ENCODE measurements at places on chromosomes 5 and 9.
A peak's percentile ranks its signal among the peaks of the same experiment; 100 is the strongest.

GRCh38 chr9:135163023-135163780 is 75.7 kb downstream of the OLFM1 start:
- no peak for DNase-seq

GRCh38 chr9:135741276-135742219 is 39.6 kb downstream of the KCNT1 start:
- no peak for DNase-seq

DNA sequence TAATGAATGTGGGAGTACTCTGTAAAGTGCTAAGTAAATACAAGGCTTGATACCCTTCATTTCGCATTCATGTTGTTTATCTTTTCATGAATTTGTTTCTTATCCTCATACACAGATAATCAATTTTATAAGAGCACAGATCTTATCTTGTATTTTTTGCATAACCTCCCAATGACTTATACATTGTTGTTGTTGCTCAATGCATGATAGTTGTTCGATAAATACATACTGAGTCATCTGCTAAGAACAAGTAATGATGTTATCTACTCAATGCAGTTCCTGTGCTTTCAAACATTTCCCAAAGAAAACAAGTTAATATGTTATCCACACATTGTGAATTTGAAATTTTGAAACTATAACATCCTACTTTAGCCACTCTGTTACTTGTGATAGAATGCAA is 60.7 kb downstream of the TAF11L14 start:
- DNase-seq: no peak

GRCh38 chr5:122180863-122181548 is 51.7 kb downstream of the ZNF474 start:
- no peak for DNase-seq

DNA sequence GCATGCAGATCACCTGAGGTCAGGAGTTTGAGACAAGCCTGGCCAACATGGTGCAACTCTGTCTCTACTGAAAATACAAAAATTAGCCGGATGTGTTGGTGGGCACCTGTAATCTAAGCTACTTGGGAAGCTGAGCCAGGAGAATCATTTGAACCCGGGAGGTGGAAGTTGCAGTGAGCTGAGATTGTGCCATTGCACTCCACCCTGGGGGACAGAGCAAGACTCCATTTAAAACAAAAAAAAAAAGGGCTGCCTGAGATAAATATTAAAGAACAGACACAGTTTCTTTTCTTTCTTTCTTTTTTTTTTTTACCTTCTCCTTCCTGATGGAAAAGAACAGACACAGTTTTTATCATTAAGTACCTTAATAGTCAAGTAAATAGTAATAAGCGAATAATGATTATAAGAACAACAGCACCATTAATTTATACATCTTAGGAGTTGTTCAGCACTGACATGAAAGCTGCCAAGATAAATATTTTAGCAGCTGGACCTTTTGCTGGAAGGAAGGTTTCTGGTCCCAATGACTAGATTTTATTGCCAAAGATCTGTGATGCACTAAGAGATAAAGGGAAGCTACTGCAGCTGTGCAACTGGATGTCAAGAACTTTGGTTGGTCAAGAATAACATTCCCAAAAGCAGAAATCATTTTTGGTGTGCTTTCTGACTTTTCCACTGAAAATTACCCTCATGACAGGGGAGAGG is 7.0 kb downstream of the CENPP start:
- no peak for DNase-seq

- peak; percentile 23 for DNase-seq
These were observed 56.7 kb downstream of the MAPKAP1 start for GRCh38 chr9:125650271-125650737.

GRCh38 chr5:54844905-54845566 is 140.4 kb downstream of the ESM1 start:
- DNase-seq: no peak

DNA sequence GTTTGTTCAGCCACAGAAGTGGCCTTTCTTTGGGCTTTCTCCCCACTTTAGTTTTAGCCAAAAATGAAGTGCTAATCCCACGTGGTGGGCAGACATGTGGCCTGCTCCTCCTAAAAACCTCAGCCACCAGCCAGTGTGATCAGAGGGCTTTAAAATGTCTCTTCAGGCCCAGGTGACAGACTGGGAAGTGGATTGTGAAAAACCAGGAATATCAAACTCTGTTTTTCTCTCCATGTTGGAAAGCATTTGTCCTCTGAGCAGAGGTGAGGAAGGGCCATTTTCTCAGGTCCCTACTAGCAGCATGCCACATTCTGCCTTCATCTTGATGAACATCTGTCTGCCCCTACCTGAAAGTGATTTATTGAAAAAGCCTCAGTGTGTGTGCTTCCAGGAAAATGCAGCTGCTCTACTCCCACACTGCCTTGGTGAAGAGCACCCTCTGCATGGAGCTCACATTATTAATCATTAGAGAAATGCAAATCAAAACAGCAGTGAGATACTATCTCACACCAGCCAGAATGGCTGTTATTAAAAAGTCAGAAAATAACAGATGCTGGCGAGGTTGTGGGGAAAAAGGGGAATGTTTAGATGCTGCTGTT is 181.2 kb upstream of the DMAC1 start:
- no peak for DNase-seq

DNA sequence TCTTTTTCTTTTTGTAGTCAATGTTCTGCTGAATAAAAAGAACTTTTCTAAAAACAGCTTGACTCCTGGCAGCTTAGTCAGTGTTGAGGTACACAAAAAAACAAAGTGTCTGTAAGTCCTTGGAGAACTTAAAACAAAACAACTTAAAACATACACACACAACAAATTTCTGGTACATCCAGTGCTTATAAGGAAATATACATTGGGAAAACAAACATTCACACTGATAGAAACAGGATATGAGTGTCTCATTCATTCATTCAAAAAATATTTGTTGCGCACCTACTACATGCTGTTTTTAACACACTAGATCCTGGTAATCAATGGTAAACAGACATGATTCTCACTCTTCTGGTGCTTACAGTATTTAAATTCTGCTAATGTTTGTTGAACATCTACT is 27.4 kb upstream of the MEGF9 start:
- no peak for DNase-seq

GRCh38 chr9:113479174-113479621 is 15.7 kb downstream of the RGS3 start:
- DNase-seq: no peak

DNA sequence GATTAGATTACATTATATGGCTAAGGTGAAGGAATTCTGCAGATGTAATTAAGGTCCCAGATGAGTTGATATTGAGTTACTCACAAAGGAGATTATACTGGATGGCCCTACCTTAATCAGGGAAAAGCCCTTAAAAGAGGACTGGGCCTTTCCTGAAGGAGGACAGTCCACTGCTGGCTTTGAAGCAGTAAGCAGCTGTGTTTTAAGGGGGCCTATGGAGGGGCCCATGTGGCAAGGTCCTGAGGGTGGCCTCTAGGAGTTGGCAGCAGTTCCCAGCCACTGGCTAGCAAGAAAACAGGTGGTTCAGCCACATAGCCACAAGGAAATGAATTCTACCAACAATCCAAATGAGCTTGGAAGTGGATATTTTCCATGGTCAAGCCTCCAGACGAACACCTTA is 36.4 kb upstream of the GDNF start:
- no peak for DNase-seq

DNA sequence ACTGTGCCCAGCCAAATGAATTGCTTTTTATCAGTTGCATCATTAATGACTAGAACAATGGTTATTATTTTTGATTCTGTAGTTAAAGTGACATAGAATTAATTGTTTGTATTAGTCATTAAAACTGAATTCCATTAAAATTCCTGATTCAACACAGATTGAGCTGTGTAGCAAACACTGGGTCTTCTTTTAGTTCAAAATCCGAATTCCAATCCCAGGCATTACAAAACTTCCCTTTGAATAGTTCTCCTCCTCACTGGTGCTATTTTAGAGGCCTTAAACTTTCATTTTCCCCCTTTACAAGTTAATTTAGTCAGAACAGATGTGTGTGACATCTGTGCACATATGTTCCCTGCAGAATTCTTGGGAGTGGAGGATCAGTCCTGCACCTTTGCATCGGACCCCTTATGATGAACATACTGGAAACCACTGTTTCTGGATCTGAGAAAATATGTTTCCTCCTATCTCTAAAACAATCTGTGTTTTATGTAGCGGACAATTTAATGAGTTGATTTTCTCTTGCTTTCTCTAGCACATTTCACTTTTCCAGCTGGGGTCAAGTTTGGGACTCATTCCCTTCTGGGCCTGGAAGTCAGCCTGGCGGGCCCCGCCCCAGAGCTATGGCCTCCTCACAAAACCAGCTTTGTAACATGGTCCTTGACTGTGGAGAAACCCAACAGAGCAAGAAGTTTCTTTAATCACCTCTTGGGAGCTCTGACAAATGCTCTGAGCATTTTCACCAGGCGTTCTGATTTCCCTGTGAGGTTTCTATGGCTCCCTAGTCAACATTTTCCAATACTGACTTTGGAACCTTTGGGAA is 87.9 kb upstream of the MAMDC2 start:
- no peak for DNase-seq

DNA sequence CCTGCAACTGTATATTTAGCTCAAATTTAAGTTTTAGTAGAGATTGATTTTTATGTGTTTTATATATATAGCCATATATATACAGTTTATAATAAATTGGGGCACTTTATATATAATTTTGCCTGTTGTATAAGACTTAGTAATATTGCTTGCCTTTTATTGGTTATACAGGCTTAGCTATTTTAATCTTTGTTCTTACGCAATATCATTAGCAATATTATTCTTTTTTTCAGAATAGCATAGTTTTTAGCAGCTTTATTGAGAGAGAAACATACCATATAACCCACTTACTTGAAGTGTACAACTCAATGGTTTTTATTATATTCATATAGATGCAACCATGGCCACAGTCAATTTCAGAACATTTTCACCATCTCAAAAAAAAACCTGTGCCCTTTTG is 28.0 kb downstream of the CDO1 start:
- no peak for DNase-seq

- DNase-seq: no peak
These were observed 5.8 kb upstream of the MYOZ3 start for GRCh38 chr5:150655221-150655620.

DNA sequence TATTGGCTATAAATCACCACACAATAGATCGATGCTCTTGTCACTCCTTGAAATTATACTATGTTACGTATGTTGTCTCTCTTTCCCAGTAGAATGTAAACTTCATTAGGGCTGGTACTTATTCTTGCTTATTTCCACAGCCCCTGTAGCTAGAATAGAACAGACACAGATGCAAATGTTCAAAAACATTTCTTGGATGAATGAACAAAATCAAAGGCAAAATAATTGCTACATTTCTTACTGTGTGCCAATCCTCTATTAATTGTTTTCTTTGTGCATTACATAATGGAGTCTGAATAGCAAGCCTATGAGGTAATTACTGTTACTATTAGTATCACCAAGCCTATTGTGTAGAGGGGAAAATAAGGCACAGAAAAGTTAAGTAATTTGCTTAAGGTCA is 725 bp upstream of the OR13C2 start:
- DNase-seq: no peak

DNA sequence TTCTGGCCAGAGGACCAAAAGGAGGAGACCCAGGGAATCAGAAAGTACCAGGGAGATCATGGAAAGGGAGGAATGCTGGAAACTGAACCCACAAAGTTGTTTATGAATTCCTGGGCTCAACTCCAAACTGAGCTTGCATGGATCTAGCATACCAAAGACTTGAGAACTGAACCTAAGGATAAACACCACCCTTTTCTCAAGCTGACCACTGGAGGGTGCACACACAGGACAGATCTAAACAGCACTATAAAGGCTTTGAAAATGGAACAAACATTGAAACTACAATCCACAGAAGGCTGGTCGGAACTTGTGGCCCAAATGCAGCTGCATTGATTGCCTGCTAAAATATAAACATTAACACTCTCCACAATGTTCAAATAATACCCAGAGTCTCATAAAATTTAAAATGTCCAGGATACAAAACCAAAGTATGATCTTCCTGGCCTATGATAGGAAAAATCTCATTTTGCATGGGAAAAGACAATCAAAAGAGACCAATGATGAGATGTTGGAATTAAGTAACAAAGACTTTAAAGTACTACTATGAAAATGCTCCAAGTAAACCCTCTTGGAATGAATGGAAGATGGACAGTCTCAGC is 15.6 kb upstream of the IRF1 start:
- DNase-seq: no peak

DNA sequence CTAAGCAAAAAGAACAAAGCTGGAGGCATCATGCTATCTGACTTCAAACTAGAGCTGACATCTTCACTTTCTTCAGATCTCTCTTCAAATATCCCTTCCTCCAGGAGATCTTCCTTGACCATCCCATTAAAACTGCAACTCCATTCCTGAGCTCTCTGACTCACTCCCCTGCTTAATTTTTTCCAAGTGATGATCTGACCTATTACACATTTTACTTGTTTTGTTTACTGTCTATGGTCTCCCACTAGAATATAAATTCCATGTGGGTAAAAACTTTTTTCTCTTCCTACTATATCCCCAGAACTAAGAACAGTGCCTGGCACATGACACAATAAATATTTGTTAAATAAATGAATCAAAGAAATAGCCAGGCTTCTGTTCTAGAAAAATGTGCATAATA is 87.5 kb downstream of the SLIT3 start:
- no peak for DNase-seq

DNA sequence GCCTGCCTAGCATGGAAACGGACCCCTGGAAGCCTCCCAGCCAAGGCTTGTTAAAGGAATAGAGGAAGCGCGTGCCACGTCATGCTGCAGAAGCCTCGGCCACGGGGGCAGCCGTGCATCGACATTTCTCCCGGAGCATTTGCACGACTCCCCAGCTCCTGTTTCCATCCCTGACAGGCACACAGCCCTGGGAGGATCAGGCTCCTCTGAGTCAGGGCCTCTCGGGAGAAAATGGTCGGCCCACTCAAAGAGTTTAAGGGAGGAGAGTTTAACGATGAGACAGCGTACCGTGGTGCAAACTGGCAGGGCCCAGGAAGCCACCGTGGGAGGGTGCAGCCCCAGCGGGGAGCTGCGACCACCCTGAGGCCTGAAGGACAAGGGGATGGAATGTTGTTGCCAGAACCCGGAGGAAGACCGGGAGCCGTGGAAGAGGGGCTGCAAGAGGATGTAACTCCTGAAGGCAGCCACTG is 213.6 kb downstream of the PAX5 start:
- no peak for DNase-seq

DNA sequence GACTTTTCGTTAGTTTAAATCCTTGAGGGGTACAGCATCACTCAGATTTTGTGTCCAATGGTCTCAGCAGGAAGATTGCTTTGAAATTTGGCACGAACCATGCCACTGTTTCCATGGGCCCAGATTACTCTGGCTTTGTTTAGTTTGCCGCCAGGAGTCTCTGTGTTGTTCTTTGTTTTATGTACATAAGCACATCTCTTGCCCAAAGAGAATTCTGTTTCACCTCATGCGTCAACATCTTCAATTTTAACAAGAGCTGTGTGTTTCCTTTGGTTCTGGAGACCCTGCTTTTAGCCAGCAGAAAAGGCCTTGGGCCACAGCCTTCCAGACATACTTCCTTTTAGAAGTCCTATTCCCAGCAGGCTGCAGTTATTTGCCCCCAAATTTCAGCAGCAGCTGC is 62.4 kb downstream of the TNPO1 start:
- DNase-seq: no peak

Measured in stimulated activated CD4-positive, alpha-beta T cell treated with anti-CD3 and anti-CD28 coated beads, Interleukin-12 subunit alpha, Interleukin-12 subunit beta, amount 100 ng/mL, for 48 hours (primary cell).